Effector memory CD8-positive, alpha-beta T cell (primary cell): ENCODE measurements at places on chromosomes 12 and 14.
A peak's percentile ranks its signal among the peaks of the same experiment; 100 is the strongest.

DNA sequence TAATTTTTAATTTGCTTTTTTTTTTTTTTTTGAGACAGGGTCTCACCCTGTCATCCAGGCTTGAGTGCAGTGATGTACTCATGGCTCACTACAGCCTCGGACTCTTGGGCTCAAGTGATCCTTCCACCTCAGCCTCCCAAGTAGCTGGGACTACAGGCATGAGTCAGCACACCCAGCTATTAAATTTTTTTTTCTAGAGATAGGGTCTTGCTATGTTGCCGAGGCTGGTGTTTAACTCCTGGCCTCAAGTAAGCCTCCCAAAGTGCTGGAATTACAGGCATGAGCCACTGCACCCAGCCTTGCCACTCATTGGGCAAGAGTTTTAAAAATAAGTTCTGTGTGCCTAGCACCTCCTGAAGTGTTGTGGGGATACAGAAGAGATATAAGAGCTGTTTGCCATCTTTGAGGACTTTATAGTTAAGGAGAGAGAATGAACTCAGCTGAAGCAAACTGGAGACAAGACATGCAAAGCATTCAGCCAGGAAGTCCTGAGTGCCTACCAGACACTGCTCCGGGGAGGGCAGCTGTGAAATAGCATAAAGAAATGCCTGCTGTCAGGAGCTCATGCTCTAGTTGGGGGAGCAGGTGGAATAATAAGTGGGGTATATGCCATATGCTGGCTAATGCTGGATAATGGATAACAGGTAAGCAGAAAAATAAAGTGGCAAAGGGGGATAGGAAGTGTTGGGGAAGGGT lies 15.0 kb upstream of the EMP1 start:
- no peak overlapping the region for H3K4me3 ChIP-seq
- peaks cover 77% of the 10 kb centered on the region for H3K27me3 ChIP-seq
- no peak for DNase-seq
- peaks cover 3% of the 10 kb centered on the region for H3K36me3 ChIP-seq

DNA sequence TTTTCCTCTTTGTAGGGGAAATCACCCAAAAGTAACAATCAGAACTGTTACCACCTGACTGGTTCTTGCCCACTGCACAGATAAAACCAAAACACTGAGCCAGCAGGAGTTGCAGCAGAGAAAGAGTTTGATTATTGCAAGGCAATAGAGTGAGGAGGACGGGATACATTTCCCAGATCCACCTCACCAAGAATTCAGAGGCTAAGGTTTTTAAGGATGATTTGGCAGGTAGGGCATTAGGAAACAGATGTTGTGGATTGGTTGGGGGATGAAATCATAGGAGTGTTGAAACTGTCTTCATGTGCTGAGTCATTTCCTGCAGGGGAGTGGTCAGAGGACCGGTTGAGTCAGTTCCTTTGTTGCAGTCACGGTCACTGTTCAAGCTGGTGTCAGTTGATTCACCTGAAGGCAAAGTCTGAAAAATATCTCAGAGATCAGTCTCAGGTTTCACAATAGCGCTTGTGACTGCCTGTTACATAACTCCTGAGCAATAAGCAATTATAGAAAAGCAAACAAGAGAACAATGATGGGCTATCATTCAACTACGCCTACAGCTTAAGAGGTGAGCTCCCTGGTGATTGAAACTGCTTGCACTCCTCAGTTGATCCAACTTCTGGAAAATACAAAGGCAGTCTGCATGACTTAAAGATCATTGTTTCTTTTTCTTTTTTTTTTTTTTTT lies 20.3 kb upstream of the AMN1 start:
- DNase-seq, result peak; percentile 20
- H3K36me3 ChIP-seq, result peaks cover 2% of the 10 kb centered on the region
- H3K27ac ChIP-seq, result peak overlapping the region; percentile 50
- peak overlapping the region; percentile 4 for H3K4me3 ChIP-seq
- H3K27me3 ChIP-seq, result no peaks in the 10 kb centered on the region

GRCh38 chr12:46005823-46006222 lies 15.4 kb upstream of the SCAF11 start:
- peaks cover 3% of the 10 kb centered on the region for H3K36me3 ChIP-seq
- no peak for DNase-seq
- no peak overlapping the region for H3K4me3 ChIP-seq
- H3K27me3 ChIP-seq, result no peaks in the 10 kb centered on the region

DNA sequence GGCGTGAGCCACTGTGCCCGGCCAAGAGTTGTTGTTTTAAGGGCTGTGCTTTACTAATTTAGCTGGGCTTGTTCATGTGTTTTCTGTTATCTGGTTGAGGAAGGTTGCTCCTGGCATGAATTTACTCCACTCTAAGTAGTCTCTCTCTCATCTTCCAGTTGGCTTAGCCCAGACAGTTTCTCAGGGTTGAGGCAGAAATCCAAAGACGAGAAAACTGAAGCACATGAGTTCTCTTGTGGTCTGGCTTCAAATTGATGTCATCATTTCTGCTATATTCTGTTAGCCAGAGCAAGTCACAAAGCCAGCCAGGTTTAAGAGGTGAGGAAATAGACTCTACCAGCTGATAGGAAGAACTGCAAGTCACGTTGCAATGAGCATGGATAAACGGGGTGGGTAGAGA lies 57.9 kb downstream of the E2F7 start:
- no peak overlapping the region for H3K27ac ChIP-seq
- no peak for DNase-seq

DNA sequence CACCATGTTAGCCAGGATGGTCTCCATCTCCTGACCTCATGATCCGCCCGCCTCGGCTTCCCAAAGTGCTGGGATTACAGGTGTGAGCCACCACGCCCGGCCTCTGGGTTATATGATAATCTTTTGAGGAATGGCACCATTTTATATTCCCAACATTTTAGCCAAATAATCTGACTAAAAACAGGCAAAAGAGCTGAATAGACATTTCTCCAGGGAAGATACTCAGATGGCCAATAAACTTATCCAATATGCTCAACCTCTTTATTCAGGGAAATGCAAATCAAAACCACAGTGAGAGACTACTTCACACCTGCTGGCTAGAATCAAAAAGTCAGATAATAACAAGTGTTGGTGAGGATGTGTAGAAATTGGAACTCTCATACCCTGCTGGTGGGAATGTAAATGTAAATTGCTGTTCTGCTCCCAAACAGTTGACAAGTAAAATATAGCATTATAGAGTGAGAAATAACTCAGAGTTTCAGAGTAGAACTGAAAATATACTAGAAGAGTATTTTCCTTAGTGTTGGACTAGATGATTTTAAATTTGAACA lies 80.0 kb downstream of the RCOR1 start:
- H3K4me3 ChIP-seq, result no peak overlapping the region
- no peaks in the 10 kb centered on the region for H3K27me3 ChIP-seq
- no peak for DNase-seq
- no peaks in the 10 kb centered on the region for H3K36me3 ChIP-seq
- H3K27ac ChIP-seq, result no peak overlapping the region

GRCh38 chr14:29652571-29652970 lies 275.1 kb downstream of the PRKD1 start:
- no peaks in the 10 kb centered on the region for H3K4me1 ChIP-seq
- no peaks in the 10 kb centered on the region for H3K36me3 ChIP-seq
- no peak overlapping the region for H3K4me3 ChIP-seq
- no peaks in the 10 kb centered on the region for H3K27me3 ChIP-seq
- H3K27ac ChIP-seq, result no peak overlapping the region
- no peak for DNase-seq

DNA sequence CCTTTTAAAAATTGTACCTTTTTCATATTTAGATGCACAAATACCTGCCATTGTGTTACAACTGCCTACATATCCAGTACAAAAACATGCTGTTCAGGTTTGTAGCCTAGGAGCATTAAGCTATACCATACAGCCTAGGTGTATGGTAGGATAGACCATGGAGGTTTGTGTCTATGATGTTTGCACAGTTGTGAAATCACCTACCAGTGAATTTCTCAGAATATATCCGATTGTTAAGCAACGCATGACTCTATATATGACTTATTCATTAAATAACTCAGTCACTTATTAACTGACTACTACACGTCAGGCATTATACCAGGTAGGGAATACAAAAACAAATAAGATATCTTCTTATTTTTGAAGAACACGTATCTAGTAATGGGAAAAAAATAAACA lies 26.2 kb upstream of the ETNK1 start:
- no peaks in the 10 kb centered on the region for H3K36me3 ChIP-seq
- no peak overlapping the region for H3K4me3 ChIP-seq
- no peaks in the 10 kb centered on the region for H3K27me3 ChIP-seq
- H3K4me1 ChIP-seq, result peaks cover 2% of the 10 kb centered on the region
- DNase-seq, result no peak

GRCh38 chr12:91851741-91852477 lies 293.7 kb downstream of the BTG1 start:
- DNase-seq, result no peak
- H3K4me3 ChIP-seq, result peak overlapping the region; percentile 1
- peaks cover 3% of the 10 kb centered on the region for H3K36me3 ChIP-seq

GRCh38 chr12:102439426-102440405 lies 40.6 kb downstream of the IGF1 start:
- H3K4me1 ChIP-seq, result no peaks in the 10 kb centered on the region
- peaks cover 28% of the 10 kb centered on the region for H3K27me3 ChIP-seq
- H3K27ac ChIP-seq, result no peak overlapping the region
- no peaks in the 10 kb centered on the region for H3K36me3 ChIP-seq

GRCh38 chr14:81831128-81831820 lies 297.6 kb upstream of the SEL1L start:
- no peak for DNase-seq
- H3K4me3 ChIP-seq, result no peak overlapping the region
- H3K27me3 ChIP-seq, result no peaks in the 10 kb centered on the region
- no peaks in the 10 kb centered on the region for H3K4me1 ChIP-seq
- no peak overlapping the region for H3K27ac ChIP-seq

DNA sequence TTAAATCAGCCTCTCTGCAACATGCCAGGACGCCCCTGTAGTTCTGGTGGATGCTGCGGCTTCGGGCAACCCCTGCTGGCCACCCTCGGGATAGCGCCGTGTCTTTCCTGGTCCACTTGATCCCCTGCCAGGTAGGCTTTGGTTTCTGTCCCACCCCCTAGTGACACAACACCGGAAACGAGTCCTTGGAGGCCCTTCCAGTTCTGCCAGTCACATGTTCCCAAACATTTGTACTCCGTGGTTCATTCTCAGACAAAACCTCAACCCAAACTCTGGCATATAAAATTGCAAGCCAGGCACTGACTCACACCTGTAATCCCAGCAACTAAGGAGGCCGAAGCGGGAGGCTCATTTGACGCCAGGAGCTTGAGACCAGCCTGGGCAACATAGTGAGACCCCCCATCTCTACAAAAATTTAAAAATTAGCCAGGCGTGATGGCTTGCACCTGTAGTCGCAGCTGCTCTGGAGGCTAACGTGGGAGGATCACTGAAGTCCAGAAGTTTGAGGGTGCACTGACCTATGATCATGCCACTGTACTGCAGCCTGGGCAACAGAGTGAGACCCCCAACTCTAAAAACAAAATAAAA lies 37.0 kb downstream of the RASAL1 start:
- no peak overlapping the region for H3K4me3 ChIP-seq
- H3K36me3 ChIP-seq, result peaks cover 13% of the 10 kb centered on the region
- no peaks in the 10 kb centered on the region for H3K27me3 ChIP-seq
- H3K4me1 ChIP-seq, result peaks cover 22% of the 10 kb centered on the region

DNA sequence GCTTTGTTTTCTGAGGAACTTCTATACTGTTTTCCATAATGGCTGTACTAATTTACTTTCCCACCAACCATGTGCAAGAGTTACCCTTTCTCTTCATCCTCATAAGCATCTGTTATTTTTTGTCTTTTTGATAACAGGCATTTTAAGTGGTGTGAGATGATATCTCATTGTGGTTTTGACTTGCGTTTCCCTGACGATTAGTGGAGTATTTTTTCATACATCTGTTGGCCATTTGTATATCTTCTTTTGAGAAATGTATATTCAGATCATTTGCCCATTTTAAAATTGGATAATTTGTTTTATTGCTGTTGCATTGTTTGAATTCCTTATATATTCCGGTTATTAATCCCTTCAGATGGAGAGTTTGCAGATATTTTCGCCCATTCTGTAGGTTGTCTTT lies 10.2 kb upstream of the HMGA2 start:
- peaks cover 4% of the 10 kb centered on the region for H3K36me3 ChIP-seq
- no peak for DNase-seq
- H3K4me3 ChIP-seq, result no peak overlapping the region
- H3K27me3 ChIP-seq, result peaks cover 17% of the 10 kb centered on the region

DNA sequence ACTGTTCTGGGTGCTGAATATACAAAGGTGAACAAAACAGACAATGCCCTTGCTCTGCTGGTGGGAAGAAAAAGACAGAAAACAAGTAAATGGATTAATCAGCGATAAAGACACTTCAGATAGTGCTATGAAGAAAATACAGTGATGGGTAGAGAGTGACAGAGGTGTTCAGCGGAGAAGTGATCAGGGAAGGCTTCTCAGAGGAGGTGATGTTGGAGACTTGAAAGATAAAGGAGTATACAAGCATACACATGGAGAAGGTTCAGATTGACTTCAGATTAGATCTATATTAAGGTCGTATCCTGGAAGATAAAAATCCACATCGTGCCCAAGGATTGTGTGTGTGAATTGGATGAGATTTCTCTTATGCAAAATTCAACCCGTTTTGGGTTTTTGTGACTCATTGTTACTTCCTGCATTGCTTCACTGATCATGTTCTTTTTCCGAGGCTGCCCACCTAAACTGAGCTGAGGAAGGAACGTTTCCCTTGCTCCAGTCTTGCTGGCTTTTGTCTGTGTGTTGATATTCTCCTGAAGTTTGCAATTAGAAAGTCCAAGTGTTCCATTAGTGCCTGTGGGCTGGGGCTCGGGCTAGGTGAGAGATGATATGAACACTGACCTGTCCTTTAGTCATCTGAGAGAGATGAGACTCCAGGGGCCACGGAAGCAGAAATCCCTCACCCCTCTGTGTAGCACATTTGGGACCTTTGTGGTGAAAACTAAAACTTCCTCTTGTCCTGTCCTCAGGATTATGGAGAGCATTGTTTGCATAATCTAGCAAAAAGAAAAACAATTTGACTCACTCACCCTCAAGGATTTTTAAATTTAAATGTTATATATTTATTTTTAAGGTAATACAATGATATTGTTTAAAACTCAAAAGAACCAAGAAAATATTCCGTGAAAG lies 27.6 kb downstream of the PLXNC1 start:
- no peak for DNase-seq
- H3K27me3 ChIP-seq, result no peaks in the 10 kb centered on the region
- H3K4me1 ChIP-seq, result peaks cover 50% of the 10 kb centered on the region
- no peak overlapping the region for H3K4me3 ChIP-seq

GRCh38 chr12:68913682-68914081 lies 19.3 kb downstream of the CPM start:
- no peaks in the 10 kb centered on the region for H3K36me3 ChIP-seq
- H3K4me3 ChIP-seq, result no peak overlapping the region
- H3K4me1 ChIP-seq, result no peaks in the 10 kb centered on the region
- no peak for DNase-seq
- no peak overlapping the region for H3K27ac ChIP-seq
- peaks cover 21% of the 10 kb centered on the region for H3K27me3 ChIP-seq

- DNase-seq, result no peak
- H3K27me3 ChIP-seq, result no peaks in the 10 kb centered on the region
- H3K27ac ChIP-seq, result no peak overlapping the region
- H3K4me1 ChIP-seq, result peaks cover 7% of the 10 kb centered on the region
Observed at GRCh38 chr14:105213361-105213760, 32.2 kb upstream of the NUDT14 start.

GRCh38 chr14:94685166-94685581 lies 73.0 kb downstream of the SERPINA3 start:
- no peak overlapping the region for H3K4me3 ChIP-seq
- DNase-seq, result no peak
- no peak overlapping the region for H3K27ac ChIP-seq
- H3K27me3 ChIP-seq, result peaks cover 36% of the 10 kb centered on the region
- no peaks in the 10 kb centered on the region for H3K4me1 ChIP-seq
